MM.1S (cell line): ENCODE measurements at places on chromosomes 13 and 19.

DNA sequence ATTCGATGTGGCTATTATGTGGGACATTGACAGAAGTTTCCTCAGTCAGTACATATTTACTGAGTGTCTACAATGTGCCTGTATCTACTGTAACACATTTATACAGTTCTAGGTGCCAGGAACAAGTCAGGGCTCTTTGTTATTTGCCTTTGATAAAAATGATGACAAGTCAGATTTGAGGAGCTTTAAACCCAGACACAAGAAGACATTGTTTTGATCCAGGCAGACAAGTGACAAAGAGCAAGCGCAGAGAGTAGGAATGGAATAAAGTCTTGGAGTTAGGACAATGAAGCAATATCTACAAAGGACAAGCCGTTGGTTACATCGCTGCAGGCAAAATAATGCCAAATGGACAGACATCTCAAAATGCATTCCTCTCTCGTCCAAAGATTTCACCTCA, 70.1 kb downstream of the ITGBL1 start:
- DNase-seq: no peak

DNA sequence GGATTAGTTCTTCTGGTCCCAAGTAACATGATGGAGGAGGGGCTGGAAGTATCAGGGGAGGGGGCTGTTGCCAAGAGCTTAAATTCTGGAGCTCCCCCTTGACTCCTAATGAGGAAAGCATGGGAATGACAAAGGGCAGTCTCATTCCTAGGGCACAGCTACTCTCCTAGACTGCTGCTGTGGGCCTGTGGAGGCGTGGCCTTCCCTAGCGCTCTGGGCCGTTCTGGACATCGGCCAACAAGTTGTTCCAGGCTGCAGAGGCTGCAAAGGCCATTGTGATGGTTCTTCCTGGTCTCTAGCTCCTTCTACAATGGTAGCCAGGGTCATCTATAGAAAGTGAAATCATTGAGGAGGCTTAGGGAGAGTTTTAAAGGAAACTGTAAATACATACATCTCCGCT, 916.6 kb downstream of the DIAPH3 start:
- no peak for DNase-seq

GRCh38 chr13:68369739-68370138, 1139.6 kb upstream of the PCDH9 start:
- no peak for DNase-seq

GRCh38 chr13:67048084-67048820, 181.9 kb downstream of the PCDH9 start:
- no peak for DNase-seq

DNA sequence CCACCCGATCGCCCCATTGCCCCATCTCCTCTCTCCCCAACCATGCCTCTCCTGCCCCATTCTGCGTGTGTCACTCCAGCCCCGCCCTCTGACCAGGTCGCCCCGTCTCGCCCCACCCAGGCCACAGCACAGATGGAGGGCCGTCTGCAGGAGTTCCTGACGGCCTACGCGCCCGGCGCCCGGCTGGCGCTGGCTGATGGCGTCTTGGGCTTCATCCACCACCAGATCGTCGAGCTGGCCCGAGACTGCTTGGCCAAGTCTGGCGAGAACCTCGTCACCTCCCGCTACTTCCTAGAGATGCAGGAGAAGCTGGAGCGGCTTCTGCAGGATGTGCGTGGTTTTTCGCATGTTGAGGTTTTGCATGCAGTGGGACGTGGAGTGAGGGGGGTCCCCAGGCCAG, 26.2 kb downstream of the MAST3 start:
- no peak for DNase-seq

- peak; percentile 37 for DNase-seq
Observed at GRCh38 chr13:38763446-38764381, 76.8 kb downstream of the FREM2 start.

DNA sequence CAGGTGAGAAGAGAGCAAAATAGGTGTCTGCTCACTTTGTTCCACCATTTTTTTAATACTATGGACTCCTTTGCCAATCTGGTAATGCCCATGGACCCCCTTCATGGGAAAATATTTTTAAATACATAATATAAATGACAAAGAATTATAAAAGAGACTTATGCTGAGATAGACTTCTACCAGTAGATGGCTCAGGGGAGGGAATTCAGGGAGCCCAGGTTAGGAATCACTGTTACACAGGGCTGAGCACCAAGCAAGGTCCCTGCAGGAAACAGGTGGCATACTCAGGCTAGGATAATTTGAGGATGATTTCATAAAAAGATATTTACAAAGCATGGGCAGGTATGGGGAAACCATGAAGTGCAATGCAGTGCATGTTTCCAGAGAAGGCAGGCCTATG, 525.9 kb downstream of the FGF9 start:
- DNase-seq: no peak

DNA sequence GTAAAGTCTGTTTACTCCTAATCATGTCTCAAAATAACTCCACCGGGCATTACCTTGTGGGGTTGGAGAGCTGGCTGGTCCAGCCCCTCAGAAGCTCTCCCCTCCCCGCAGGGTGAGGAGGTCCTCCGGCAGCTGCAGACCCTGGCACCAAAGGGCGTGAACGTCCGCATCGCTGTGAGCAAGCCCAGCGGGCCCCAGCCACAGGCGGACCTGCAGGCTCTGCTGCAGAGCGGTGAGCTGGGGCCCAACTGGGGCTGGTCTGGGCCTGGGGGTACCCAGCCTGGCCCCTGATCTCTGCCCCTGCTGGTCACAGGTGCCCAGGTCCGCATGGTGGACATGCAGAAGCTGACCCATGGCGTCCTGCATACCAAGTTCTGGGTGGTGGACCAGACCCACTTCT, 20.2 kb downstream of the HIPK4 start:
- no peak for DNase-seq

DNA sequence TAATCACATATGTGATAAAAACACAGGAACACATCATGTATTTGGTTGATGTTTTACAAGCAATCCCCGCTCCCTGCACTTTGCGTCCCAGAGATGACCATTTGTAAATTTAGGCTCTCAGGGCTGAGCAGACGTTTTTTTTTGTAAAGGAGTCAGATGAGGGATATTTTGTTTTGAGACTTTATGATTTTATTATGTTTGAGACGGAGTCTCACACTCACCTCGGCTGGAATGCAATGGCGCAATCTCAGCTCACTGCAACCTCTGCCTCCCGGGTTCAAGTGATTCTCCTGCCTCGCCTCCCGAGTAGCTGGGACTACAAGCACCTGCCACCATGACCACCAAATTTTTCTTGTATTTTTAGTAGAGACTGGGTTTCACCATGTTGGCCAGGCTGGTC, 1.4 kb downstream of the TLE6 start:
- DNase-seq: no peak

DNA sequence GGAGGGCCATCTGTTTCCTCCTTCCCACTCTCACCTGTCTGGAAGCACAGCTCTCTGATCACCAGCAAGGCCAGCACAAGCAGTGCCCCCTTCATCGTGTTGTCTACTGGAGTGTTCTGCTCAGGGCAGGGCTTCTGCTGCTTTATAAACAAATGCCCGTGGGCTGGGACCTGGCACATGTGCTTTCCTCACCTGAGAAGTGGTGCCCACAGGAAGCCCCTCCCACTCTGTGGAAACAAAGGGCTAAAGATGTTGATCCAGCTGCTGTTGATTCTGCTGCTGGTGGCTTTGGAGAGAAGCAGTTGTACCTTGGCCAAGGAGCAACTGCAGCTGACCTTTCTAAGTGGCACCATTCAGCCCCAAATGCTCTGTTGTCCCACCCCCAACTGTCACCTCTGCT, 26.4 kb upstream of the ZNF181 start:
- DNase-seq: no peak

DNA sequence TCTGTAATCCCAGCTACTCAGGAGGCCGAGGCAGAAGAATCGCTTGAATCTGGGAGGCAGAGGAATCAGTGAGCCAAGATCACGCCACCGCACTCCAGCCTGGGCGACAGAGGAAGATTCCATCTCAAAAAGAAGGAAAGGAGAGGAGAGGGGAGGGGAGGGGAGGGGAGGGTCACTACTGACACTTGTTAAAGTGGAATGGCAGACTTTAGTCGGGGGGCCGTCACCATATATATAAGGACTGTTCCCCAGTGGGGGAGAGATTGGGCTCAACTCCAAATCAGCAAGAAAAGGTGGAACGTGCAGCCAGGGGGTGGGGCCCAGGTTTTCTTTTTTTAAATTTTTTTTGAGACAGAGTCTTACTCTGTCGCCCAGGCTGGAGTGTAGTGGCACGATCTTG, 26.2 kb downstream of the TPT1 start:
- no peak for DNase-seq

- DNase-seq: no peak
Observed at GRCh38 chr19:10499550-10500246, 3.5 kb downstream of the KEAP1 start.

GRCh38 chr13:112953591-112954487, 15.2 kb upstream of the MCF2L start:
- DNase-seq: no peak

GRCh38 chr19:8664671-8665057, 33.9 kb downstream of the ACTL9 start:
- DNase-seq: no peak

GRCh38 chr19:45146251-45146650, 14.5 kb downstream of the NKPD1 start:
- DNase-seq: no peak

DNA sequence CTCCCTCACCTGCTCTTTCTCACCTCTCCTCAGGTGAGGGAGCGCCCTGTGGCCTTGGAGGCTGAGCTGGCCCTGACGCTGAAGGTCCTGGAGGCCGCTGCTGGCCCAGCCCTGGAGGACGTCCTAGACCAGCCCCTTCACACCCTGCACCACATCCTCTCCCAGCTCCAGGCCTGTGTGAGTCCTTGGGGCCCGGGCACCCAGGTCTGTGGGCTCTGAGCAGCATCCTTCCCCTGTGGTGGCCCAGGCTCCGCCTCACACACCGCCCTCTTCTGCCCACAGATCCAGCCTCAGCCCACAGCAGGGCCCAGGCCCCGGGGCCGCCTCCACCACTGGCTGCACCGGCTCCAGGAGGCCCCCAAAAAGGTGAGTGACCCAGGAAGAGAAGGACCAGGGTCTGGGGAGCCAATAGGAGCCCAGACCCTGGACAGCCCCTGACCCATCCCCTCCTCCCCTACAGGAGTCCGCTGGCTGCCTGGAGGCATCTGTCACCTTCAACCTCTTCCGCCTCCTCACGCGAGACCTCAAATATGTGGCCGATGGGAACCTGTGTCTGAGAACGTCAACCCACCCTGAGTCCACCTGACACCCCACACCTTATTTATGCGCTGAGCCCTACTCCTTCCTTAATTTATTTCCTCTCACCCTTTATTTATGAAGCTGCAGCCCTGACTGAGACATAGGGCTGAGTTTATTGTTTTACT, 1.9 kb downstream of the IFNL1 start:
- DNase-seq: no peak

DNA sequence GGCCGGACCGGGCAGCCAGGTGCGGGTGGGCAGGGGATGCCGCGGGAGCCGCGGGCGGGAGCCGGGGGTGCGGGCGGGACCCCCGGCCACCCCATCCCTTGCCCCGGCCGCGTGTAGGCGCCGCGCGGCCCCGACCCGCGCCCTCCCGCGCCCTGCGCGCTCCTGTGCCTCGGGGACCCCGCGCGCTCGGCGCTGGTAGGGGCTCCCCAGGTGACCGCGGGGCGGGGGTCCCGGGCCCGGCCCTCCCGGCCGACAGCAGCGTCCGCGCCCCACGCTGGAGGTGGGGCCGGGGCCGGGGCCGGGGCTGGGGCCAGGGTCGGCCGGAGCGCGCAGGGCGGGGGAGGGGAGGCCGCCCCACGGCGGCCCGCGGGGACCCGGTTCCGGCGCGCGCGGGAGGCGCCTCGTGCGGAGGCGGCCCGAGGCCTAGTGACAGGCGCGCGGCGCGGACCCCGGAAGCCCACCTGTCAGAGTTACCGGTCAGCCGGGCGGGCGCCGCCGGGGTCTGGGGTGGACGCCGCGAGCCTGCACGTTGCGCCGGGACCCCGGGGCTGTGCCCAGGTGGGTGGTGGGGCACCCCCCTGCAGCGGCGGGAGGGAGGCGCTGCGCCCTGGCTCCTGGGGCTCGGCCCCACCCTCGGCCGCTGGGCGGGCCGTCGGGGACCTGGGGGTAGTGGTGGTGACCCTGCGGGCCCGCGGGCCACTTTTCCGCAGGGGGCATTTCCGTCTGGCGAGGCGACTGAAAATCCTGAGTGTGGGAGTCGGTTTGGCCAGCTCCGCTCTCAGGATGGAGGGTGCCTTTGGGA, 518 bp downstream of the TFDP1 start:
- DNase-seq: peak; percentile 34

DNA sequence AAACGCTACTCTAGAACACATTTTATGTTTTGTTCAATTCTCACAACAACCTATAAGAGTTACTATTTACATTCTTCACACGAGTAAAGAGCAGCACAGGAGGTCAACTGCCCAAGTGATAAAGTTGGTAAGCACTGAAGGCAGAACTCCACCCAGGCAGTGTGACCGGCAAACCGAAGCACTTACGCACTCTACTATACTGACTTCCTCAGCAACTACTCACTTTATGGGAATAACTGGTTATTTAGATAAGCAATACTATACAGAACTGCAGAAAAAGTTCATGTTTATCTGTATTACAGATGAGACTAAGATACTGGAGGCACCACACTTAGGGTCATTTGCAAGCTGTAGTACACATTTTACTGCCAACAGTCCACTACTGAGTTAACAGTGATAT, 28.8 kb downstream of the FOXO1 start:
- DNase-seq: no peak

DNA sequence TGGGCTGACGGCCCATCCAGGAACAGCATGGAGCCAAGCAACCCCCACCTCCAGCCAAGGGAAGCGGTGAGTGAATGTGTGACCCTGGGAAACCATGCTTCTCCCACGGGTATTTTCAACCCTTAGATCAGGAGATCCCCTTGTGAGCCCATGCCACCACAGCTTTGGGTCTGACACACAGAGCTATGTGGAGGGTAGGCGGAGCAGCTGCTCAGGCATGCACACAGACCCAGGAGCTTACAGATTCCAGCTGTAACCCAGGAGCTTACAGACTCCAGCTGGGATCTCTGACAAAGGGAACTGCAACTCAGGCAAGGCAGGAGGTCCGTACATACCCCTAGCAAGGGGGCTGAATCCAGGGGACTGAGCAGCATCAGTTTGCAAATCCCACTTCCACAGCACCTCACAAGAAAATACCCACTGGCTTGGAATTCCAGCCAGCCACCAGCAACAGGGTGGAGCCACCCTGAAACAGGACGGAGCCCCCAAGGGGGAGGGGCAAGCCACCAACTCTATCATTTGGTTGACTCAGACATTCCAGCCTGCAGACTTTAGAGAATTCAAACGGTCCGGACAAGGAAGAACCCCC, 40.8 kb upstream of the RFXAP start:
- DNase-seq: no peak

DNA sequence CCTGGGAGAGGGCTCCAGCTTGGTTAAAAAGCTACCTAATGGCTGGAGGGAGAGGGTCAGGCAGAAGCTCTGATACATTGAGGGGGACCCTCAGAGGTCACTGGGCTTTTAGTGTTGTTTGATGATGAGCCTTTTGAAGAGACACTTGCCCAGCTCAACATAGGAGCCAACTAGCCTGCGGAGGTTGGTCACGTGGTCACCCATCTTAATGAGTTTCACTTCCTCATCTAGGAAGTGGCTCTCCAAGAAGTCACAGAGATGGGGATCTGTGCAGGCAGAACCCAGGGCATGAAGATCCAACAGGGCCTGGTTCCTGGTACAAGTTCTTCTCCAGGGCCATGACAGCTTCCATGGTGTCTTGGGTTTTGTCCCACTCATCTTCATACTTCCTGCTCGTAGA, 33.4 kb downstream of the IPO5 start:
- peak; percentile 40 for DNase-seq

- peak; percentile 54 for DNase-seq
Observed at GRCh38 chr19:4233282-4233853, 4.0 kb downstream of the EBI3 start.

- DNase-seq: no peak
Observed at GRCh38 chr19:50658441-50659317, 9.4 kb downstream of the C19orf81 start.
